ENCODE measurements at places on chromosomes 11 and 22.

GRCh38 chr11:67280341-67280787 is 8.7 kb upstream of the ANKRD13D start:
- DNase-seq, result no peak

GRCh38 chr11:117735350-117735977 is 61.6 kb downstream of the DSCAML1 start:
- no peak for DNase-seq

- no peak for DNase-seq
Measured at GRCh38 chr11:58617976-58618557, 4.4 kb upstream of the CNTF start.

GRCh38 chr11:33317662-33318061 is 60.5 kb downstream of the HIPK3 start:
- DNase-seq, result no peak

- DNase-seq, result no peak
Measured at GRCh38 chr22:36192542-36192941, 9.1 kb downstream of the APOL4 start.

All from stimulated activated CD4-positive, alpha-beta T cell treated with anti-CD3 and anti-CD28 coated beads, Interleukin-2, amount 100 ng/mL, for 48 hours (primary cell).